Fibroblast of skin of left quadriceps (primary cell): ENCODE measurements at places on chromosomes 4 and X.

DNA sequence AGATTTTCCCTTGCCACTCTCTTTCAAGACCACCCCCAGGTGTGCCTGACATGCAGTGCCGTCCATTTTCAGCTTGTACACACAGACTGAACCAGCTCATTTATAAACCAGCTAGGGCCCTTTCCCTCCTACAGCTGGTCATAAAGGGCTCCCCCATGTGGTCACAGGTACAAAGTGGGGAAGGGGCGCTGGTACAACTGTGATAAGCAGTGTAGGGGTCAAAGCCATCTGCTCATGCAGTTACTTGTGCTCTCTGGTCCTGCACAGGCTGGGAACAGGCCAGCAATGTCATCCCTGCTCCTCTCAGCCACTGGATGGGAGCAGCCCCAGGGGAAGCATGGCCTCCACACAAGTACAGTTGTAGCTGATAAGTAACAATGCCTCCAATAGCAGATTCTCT, 20.6 kb downstream of the GABRQ start:
- no peak for DNase-seq

- no peak for DNase-seq
These were observed 26.8 kb downstream of the AFAP1 start for GRCh38 chr4:7912826-7913225.

- no peak for DNase-seq
These were observed 23.8 kb upstream of the RNF4 start for GRCh38 chr4:2445130-2445529.

- DNase-seq = no peak
These were observed 18.8 kb upstream of the TBC1D8B start for GRCh38 chrX:106783716-106784115.

GRCh38 chrX:7789200-7789599, 53.8 kb upstream of the VCX start:
- no peak for DNase-seq

- no peak for DNase-seq
These were observed 936 bp upstream of the PGK1 start for GRCh38 chrX:78103001-78103622.

- DNase-seq = no peak
These were observed 116.4 kb downstream of the ARX start for GRCh38 chrX:24899391-24899790.

GRCh38 chr4:73259571-73260090, 1.0 kb upstream of the ANKRD17 start:
- DNase-seq = no peak

DNA sequence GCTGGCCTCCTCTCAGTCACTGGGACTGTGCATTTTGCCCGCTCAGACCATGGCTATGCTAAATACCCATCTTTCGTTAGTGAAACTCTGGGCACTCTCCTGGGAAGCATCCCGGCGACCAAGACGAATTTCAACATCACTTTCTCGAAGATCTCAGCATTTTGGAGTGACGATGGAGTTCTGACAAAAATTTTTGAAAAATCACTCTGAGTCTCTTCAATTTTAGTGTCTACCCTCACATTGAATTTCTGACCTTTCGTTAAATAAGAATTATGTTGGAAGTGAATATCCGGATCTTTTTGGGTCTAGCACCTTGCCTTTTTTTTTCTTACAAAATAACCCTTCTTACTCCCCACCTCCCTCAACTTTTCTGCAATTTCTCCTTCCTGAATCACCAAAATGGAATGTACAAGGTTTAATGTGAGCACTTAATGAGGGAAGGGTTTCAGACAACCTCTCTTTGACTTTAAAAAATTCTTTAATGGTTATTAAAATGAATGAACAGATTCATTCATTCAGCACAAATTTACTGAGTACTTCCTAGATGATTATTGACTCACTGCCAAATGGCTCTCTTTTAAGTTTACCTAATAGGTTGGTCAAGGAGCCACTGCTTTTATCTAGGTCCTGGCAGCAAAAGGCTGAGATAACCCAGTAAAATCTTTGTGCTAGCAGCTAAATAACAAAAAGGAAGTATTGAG, 746 bp upstream of the AADAT start:
- DNase-seq = peak; percentile 3

GRCh38 chrX:24360272-24360671, at the start of gene SUPT20HL1:
SUPT20HL1 (plus strand) TSS chrX:24360639; CDS start chrX:24362761, 2,122 bp downstream.
- no peak for DNase-seq

GRCh38 chr4:2077537-2078460, 18.7 kb downstream of the NAT8L start:
- DNase-seq = no peak

- DNase-seq = peak; percentile 61
These were observed 72.1 kb downstream of the PRSS12 start for GRCh38 chr4:118280501-118281218.

GRCh38 chr4:7990807-7991459, 51.3 kb upstream of the AFAP1 start:
- no peak for DNase-seq

DNA sequence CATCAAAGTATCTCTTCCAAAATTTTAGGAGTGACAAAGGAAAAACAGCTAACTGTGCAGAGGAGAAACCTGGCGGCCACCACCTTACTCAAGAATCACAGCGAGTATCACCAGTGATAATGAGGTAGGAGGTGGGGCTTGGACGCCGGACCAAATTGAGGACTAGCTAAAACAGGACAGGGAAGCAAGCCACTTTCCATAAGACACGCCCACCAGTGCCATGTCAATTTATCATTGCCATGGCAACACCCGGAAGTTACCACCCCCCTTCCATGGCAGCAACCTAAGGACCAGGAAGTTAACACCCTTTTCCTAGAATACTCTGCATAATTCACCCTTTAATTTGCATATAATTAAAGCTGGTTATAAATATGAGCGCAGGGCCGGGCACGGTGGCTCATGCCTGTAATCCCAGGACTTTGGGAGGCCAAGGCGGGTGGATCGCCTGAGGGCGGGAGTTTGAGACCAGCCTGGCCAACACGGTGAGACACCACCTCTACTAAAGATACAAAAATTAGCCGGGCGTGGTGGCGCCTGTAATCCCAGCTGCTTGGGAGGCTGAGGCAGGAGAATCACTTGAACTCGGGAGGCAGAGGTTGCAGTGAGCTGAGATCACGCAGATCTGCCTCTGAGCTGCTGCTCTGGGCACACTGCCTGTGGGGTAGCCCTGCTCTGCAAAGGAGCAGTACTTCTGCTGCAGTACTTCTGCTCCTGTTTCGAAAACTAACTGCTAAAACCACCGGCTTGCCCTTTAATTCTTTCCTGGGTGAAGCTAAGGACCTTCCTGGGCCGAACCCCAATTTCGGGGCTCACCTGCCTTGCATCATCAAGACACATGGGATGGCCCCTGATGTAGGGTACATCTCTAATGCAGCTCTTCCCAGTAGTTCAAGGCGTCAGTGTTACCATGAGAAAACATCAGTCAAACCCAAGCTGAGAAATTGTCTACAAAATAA, 116.7 kb downstream of the HMX1 start:
- no peak for DNase-seq

- DNase-seq = no peak
These were observed 343.1 kb upstream of the NOCT start for GRCh38 chr4:138672393-138672976.

GRCh38 chrX:102651242-102652011, at the start of gene GPRASP1:
GPRASP1 (plus strand) TSS chrX:102651483; CDS start chrX:102653914, 2,431 bp downstream.
- DNase-seq = no peak

DNA sequence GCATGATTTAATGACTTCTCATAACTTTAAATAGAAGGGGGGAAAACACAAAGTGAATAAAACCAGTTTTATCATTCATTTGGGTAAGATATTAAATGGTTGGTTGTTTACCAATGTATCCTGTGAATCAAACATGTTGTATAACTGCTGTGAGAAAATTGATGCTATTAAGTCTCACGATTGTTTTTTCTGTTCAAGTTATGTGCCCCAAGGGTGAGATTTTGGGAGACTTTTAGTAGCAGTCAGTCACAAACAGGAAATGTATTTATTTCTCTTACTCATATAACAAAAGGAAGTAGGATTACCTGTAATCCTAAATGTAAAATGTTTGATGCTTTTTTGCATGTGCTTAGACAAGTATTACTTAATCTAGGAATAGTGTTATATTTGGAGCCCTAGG, 39.2 kb downstream of the MTHFD2L start:
- no peak for DNase-seq

DNA sequence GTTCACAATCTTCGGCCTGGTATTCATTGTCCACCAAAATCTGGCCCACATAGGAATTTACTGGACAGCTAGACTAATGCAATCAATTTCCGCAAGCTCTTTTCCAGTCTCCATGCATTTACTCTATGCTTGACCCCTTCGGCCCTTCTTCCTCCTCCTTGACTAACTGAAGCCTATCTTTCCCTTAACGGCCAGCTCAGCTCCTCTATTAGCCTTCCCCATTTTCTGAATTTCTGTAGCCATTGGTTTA, 1.2 kb upstream of the PHKA2 start:
- no peak for DNase-seq

DNA sequence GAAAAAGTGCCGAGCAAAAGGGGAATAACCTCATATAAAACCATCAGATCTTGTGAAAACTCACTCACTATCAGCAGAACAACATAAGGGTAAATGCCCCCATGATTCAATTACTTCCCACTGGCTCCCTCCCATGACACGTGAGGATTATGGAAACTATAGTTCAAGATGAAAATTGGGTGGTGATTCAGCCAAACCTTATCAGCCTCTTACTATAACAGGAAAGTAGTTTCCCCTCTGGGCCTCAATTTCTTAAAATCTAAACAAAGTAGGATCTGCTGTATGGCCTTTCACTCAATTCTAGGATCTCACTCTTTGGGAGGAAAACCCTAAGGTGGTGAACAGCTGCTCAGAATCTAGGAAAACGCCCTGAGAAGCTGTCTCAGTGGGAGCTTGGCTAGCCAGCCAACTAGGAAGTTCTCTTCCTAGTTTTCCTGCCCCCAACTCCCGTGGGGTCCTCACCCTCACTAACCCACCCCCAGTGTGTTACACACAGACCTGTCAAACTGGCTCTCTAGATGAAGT, 1017.1 kb upstream of the HS3ST1 start:
- no peak for DNase-seq

- DNase-seq = no peak
These were observed 98.9 kb downstream of the ARHGAP6 start for GRCh38 chrX:11566789-11567188.

- no peak for DNase-seq
These were observed 278.1 kb downstream of the NKX6-1 start for GRCh38 chr4:84220990-84221389.

DNA sequence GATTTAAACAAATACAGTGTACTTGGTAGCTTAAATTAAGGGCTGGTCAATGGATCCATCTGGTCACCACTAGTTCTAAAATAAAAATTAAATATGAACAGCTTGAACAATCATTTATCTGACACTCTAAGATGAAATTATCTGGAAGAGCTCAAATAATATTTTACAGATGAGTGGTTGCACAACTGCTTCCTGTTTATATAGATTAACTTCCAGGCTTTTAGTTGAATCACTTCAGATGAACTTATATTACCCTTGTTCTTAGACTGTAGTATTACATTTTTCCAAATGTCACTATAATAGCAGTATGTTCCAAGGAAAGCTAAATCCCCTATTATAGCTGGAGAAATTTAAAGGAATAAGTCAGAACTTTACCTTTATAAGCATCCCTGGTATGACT, 92.4 kb upstream of the SMIM10 start:
- DNase-seq = peak; percentile 11

- peak; percentile 68 for DNase-seq
These were observed 158.3 kb upstream of the KIT start for GRCh38 chr4:54499308-54500074.

- DNase-seq = no peak
These were observed 36.9 kb downstream of the PAQR3 start for GRCh38 chr4:78902298-78902697.
